ENCODE measurements at places on chromosomes 16 and 17.

- DNase-seq: peak; percentile 48
These were observed 31.2 kb downstream of the CTU2 start for GRCh38 chr16:88737298-88738150.

DNA sequence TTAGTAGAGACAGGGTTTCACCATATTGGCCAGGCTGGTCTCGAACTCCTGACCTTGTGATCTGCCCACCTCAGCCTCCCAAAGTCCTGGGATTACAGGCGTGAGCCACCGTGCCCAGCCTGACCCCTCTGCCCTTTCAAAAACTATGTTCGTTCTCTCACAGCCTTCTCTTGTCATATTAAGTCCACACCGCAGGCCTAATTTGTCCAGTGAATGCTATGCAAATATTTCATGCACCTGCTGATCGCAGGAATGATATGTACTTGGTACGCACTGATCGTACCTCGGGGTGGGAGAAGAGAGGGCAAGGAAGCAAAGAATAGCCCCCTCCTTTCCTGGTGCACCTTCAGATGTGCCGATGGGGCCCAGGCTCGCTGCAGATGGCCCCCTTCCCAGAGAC is 3.0 kb upstream of the BIRC5 start:
- DNase-seq: no peak

- peak; percentile 61 for DNase-seq
These were observed 213.9 kb downstream of the MRTFB start for GRCh38 chr16:14284930-14285512.

GRCh38 chr16:29744541-29745101 is 1.2 kb downstream of the C16orf54 start:
- DNase-seq: no peak

DNA sequence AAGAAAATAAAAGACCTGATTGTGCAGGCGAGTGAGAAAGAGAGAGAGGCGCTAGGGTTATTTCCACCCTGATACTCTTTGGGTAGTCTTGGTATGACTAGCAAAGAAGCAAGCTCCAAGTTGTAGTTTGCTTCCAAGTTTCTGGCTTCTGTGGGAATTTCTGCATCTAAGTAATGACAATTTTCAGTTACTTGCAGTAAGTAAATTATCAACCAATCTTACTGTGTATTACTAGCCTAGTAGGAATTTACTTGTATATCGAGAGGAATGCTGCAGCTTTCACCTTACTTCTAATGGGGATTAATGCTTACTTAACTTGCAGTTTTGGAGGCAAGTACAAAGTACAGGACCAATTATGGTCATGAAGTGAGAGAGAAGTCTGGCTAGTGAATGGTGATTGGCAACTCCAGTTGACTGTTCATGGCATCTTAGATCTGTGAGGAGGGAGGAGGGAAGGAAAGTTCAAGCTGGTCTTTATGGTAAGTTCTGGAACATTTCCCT is 31.9 kb downstream of the TENT4B start:
- DNase-seq: no peak

DNA sequence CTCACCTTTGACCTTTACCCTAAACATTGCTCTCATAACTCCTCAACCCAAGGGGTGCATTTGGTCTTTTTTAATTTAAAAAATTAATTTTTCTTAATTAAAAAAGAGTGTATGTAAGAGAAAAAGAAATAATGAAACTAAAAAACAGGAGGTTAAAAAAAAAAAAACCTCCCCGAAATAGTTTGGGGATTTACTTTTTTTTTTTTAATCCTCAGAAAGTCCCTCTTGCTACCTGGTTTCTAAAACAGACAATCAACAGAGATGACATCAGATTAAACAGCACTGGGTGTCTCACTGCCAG is 301.3 kb downstream of the SOX9 start:
- DNase-seq: no peak

DNA sequence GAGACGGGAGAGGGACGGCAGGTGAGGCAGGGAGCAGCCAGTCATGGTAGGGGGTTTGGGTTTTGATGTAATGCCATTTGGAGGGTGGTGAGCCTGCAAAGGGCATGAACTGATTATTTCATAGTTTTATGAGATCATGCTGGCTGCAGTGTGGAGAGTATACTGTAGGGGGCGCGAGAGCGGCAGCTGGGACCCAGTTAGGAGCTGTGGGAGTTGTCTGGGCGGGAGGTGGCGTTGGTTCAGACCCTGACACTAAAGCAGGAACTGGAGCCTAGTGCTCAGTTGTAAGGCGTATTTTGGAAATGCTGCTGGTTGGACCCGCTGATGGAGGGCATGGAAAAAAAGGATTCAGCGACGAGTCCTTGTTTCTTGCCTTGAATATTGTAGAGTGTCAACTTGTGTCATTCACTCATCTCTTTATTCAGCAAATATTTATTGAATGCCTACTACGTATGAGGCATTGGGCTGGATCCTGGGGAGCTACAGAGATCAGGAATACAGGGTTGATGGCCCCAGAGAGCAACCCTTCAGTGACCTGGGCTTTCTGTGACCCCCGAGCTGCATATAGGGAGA is 23.7 kb upstream of the KDM8 start:
- DNase-seq: peak; percentile 60

- DNase-seq: no peak
These were observed 1.2 kb downstream of the BRIP1 start for GRCh38 chr17:61862105-61862574.

DNA sequence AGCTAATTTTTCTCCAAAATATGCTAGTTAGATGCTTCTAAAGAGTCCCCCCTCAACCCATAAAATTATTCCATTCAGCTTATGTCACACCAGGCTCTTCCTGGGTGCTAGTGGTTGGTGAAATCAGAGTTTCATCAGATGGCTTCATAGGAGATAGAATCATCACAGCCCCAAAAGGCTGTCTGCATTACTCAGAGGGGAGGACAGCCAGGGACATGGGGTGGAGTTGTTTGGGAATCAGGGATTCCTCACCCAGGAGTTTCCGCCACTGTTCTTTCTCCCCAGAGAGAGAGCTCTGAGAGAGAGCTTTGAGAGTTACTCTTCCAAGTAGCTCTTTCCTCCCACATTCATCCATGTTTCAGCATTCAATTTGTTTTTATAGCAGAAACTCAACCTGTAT is 288 bp upstream of the KRT34 start:
- DNase-seq: no peak

DNA sequence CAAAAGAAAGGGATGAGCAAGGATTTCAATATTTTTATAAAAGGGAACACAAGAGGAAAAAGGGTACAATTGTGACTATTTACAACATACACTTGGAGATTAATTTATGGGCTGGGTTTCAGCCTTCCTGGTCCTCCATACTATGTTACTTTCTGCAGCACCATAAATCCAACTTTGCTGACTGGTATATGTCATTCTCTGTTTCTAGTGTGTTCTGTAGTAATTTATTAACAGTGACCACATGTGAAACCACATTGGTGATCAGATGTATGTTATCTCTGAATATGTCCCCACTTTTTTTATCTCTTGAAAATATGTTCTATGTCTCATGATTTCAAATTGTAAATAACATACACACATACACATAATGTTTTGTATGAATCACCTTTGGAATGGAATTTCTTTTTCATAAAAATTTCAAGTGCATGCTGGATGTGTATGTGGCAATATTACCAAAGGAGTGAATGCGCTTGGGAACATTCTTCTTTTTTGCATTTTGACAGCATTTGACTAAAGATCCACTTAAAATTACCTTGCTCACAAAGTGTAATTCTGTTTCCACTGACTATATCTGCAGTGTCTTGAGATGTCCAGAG is 2.9 kb upstream of the LYRM9 start:
- no peak for DNase-seq

DNA sequence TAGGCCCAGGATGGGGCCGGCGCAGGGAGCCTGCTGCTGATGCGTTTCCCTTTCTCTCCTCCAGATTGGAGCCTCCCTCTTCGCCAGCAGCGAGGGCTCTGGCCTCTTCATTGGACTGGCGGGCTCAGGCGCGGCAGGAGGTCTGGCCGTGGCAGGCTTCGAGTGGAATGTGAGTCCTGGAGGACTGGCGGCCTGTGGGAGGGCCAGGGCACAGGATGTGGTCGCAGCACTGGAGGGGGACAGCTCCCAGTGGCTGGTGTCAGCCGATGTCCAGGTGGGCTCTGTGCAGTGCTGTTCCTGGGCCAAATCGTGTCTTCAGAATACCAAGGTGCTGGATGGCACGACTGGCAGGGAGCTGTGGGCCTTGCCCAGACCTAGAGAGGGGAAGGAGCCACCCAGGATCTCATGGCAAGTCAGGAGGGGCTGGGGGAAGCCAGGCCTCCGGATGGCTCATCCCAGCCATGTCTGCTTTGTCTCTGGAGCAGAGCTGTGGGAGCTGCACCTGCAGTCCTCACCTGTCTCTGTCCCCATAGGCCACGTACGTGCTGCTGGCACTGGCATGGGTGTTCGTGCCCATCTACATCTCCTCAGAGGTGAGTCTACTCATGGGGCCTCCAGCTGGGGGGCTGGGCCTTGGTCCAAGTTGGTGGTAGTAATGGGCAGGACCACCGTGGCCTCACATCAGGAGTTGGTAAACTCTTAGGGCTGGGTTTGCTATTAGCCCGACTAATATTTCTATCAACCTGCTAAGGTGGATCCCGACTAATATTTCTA is 7.3 kb downstream of the SLC5A10 start:
- DNase-seq: no peak

- DNase-seq: no peak
These were observed 12.8 kb downstream of the ZNF174 start for GRCh38 chr16:3413730-3414379.

GRCh38 chr17:69997332-69997731 is 77.7 kb upstream of the KCNJ16 start:
- DNase-seq: no peak

DNA sequence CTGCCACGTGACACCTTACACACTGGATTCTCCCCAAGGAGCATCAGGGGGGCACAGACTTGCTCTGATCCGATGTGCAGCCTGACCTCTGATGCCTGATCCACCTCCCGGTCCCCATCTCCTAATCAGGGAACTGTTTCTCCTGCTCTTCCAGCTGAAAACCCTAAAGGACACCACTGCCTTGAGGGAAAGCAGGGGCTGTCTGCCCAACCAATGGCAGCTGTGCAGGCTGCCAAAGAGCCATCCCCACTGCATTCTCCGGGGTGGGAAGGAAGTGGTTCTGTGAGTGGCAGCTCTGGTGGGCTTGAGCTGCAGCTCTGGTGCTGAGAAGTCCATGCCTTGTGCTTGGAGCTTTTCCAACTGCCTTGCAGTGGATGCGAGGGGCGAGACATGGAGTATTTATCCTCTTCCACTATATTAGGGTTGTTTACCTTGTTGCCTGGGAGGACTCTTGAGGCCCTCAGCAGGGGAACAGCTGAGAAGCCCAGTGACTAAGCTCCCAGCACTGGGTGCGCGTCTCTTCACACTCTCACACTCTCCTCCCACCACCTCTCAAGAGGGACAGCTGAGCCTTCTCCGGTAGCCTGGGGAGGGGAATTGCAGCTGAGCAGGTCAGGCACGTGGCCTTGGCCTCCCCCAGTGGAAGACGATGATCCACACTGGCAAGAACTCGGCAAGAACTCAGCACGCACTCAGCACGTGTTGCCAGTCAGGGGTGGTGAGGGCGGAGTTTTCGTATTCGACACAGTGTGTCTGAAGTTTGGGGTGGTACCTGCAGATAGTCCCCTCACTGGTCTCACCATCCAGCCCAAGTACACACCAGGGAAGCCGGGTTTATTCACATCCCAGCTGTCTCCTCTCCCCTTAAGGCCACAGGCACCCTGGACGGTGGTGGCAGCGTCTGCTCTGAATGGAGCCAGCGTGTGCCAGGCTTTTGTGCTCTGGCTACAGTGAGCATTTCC is 21.1 kb upstream of the SPATA32 start:
- DNase-seq: no peak

GRCh38 chr17:72603420-72604242 is 482.8 kb downstream of the SOX9 start:
- no peak for DNase-seq

- no peak for DNase-seq
These were observed 17.4 kb upstream of the ERN1 start for GRCh38 chr17:64147110-64148016.

GRCh38 chr16:66376114-66376513 is 9.6 kb downstream of the CDH5 start:
- no peak for DNase-seq

GRCh38 chr16:85845266-85845665 is 45.8 kb downstream of the COX4I1 start:
- DNase-seq: no peak

DNA sequence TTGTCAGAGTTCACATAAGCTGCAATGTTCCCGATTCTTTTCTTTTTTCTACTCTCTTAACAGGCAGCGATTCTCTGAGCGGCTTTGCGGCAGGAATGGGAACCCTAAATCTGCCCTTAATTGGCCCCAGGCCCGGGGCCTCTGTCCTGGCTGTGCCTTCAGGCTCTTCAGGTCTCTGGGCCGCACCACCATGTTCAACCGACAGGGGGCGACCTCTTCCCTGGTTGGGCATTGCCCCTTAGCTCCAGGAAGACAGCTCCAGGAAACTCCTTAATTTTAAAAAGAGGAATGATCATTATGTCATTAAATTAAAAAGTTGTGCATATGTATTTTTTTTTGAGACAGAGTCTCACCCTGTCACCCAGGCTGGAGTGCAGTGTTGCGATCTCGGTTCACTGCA is 20.3 kb downstream of the CACNG5 start:
- no peak for DNase-seq

DNA sequence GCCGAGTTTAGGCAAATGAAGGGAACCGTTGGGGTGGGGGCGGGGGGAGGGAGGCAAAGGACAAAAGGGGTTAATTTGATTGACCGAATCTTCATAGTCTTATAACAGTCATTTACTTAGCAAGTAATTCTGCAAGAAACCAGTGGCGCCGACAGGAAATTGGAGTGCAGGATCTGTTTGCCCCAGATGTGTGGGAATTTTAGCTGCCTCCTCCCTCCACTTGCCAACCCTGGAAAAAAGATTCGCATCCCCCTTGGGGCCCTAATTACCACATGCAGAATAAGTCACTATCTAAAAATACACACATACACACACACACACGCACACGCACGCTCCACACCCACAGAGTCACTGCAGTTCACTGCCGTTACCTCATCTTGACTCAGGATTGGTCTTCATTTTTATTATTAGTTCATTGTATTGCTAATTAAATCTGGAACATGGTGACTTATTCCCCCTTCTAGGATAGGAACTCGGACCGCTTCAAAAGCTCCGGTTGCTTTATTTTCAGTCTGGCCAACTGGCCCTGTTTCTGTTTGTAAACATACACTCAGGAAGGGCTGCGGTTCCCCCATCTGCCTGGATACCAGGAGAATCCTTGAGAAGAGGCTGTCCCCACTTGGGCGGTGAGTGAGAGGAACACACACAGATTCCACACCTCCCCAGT is 241.6 kb upstream of the SALL1 start:
- DNase-seq: no peak

All from GF-D8 (cell line).